ENCODE measurements at places on chromosomes 6 and 20.

DNA sequence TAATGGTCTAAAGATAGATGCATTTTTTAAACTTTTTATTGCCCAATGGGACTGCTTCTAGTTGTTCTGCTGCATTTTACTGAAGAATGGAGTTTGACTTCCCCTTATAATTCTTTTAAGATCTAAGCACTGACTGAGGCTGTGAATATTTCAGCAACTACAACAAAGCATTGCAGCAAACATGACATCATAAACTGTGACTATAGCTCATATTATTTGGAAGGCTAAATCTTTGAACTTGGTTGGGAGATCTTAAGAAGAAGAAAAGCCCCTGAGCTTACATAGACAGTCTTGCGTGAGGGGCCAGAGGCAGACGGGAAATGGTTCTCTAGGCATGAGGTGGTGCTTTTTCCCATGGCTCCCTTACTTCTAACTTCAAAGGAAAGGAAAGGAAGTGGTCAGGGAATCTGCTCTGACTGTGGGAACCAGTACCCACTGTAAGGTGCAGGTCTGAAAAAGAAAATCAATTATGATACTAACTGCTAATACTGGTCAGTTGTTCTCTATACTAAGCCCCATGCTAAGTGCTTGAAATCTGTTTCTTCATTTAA lies 14.8 kb downstream of the HEY2 start:
- DNase-seq = no peak

DNA sequence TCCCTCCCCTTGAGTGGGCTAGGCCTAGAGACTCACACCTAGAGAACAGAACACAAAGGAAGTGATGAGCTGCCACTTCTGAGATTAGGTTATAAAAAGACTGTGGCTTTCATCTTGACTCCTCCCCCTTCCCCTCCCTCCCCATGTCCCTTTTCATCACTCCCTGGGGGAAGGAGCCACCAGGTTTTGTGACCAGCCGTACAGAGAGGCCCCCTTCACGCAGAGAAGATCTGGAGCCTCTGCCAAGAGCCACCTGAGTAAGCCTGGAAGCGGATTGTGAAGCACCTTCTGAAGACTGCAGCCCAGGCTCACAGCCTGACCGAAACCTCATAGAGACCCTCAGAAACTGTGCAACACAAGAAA lies 118.4 kb upstream of the NXT1 start:
- DNase-seq = no peak

GRCh38 chr20:31739550-31739977 lies 474 bp downstream of the TPX2 start:
- no peak for DNase-seq

DNA sequence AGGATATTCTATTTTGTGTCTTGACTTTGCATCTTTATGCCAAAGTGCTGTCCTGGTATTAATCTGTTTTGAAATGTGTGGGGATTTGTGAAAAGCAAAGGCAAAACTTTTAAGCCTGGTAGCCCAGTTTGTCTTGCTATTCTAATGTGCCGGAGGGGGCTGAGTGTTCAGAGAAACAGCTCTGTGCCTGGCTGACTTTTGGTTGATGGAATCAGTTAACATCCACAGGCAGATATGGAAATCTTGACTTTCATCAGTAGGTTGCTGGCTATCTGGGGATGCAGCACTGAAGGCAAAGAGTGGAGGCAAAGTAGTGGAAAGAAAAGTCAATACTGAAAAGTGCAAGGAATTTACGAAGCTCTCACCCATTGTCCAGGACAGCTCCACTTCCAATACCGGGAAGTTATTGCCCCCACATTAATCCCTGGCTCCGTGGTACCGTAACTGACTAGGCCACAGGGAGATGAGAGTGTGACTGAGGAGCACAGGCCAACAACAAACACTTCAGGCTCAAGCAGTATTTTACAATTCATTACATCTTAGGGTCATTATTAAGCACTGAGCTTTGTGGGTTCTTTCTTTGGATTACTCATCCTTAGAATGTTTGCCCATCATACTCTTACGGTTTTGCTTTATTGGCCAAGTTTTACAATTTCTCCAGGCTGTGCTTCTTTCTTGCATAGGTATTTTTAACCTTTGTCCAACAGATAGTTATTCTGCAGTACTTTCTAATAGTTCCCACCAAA lies 164.6 kb downstream of the MTFR2 start:
- no peak for DNase-seq

DNA sequence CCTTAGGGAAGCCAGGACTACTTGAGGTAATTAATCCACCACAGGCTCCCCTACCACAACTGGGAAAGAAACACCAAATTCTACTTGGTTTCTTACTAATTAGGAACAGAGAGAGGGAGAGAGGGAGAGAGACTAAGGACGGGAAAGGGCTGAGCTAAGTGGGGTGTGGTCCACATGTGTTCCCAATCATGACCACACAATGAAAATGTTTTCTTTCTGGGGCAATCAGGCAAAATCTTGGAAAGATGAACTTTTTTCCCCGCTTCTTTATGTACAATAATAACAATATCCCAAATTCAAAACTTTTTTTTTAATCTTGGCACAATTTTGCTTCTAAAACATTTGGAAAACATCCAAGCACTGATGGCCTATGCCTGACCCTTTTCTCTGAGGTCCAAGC lies 734.4 kb downstream of the MAFB start:
- DNase-seq = no peak

GRCh38 chr20:6769903-6770785 lies 2.7 kb downstream of the BMP2 start:
- DNase-seq = no peak

DNA sequence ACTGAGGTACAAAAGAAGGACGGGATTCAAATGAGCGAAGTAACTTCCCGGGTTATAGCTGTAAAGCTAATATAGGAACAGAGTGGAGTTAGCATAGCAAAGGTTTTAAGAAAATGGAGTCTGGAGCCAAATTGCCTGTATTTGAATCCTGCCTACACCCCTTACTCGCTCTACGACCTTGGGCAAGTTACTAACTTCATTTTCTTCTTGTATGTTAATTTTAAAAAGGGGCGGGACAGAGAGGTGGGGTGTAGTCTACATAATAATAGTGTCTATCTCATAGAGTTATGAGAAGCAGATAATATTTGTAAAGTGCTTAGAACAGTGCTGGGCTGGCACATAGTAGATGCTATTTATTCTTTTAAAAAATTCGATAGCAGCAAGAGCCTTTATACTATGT lies 705 bp downstream of the ZSCAN23 start:
- DNase-seq = no peak

- DNase-seq = no peak
Observed at GRCh38 chr20:63545814-63546213, 1.7 kb downstream of the SRMS start.

- no peak for DNase-seq
Observed at GRCh38 chr6:139371421-139372203, 2.8 kb downstream of the CITED2 start.

DNA sequence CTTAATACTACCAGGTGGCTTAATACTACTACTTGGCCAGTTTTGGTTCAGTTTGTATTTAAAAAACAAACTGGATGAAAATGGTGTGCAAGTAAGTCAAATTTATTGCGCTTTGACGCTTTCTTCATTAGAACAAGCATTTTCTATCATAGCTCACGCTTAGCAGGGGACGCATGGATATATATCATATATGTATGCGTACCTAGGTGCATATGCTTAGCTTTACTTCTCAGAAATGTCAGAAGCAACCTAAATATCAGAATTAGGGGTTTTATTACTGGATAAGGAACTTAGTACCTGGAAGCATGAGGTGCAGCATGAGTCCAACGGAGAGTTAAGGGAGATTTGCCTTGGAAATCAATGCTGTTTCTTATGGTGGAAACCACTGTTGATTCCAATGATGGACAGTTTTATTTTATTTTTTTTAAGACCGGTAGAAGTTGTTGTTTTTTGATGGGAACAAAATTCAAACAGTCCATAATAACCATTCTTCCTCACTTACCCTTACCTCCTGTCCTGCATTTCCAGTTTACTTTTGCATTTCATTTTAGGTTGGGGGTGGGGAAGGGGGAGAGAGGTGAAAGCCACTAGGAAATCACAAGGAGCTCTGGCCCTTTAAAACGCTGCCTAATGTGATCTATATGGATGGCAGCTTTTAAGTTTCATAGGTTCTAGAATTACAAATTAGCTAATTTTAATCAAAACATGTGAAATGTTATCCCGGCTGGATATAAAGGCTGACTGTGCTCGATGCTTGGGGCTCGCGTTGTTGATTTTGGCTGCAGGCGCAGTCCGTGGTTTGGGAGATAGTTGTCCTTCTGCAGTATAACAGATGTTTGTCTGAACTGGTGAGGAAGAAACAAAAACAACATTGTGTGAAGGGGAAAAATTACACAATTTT lies 2.1 kb downstream of the SOBP start:
- no peak for DNase-seq

DNA sequence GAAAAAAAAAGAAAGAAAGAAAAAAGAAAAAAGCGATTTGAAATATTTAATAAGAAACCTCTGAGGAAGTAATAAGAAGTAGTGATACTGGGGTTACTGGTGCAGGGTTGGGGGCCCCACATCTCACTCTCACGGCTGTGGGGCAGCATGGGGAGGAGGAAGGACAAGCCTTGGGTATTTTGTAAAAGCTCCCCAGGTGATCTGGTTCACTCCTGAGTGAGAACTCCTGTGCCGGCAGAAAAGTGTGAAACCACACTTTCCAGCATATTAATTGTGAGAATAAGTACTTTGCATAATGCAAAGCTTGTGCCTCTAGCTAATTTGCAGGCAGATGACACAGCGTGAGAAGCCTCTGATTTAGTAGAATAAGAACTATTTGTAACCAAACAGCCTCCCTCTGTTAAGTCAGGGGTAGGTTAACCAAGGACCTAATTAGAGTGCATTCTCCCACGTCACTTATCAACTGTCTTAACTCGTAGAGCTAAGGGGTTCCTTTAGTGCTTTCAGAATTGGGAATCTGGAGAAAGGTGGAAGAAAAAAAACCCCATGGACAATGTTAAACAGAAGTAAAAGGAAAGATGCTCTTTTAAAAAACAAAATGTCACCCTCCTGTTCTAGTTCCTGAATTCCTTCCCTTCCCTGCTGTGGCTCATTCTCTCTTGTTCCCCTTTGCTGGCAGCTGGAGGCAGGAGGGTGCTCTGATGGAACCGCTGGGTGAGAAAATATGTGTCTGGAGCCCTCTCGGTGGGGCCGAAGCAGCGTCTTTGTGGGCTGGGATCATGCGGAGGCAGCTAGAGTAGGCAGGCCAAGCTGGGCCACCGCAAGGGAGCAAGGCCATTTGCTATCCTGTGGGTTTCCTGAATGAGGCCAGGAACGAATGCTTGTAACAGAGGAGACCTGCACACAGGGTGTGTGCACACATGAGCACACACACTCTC lies 108.7 kb downstream of the FYN start:
- DNase-seq = peak; percentile 78

- DNase-seq = no peak
Observed at GRCh38 chr20:18191306-18191705, 53.6 kb downstream of the KAT14 start.

DNA sequence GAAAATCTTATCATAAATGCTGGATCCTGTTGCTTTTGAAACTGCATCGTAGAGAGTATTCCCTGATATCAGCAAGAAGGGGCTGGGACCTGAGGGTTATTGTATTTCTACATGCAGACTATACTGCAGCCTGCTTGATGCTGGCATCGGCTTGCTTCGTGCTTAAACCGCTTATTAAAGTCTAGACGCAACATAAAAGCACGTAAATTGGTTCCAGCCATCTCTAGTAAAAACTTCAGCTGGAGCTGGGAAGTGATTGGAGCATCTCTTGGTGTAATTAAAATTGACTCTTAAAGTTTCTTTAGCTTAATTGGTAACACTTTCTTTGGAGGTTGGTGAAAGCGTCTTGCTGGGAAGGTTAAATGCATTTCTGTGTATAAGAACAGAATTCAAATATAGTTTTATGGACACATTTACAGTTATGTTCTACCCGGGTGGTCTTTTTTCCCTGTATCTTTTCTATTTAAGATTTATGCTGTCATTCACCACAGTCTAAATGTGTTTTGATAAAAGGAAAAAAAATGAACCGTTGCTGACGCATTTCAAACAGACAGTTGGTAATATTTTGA lies 139.0 kb upstream of the JAG1 start:
- DNase-seq = no peak

DNA sequence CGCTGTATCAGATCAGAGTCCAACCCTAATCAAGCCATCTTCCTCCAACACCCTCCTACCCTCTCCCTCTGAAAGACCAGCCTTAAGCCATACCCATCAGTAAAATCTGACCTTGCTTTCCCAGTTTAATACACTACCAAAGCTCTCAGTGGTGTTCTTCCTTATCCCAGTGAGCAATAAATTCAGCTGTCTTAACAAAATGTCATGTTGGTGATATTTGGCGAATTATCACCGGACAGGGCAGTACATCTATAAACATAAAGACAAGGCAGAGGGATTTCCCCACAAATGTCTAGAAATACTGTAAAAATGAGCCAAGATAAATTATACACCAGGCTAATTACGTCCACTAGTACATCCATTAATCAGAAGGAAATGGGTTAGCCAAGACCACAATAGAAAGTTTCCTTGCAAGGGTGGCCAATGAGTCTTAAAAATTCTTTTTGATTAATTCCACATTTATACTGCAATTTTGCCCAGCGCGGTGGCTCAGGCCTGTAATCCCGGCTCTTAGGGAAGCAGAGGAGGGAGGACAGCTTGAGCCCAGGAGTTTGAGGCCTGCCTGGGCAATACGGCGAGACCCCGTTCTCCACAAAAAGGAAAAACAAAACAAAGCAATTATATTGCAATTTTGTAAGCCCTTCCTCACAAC lies 905 bp downstream of the RARS2 start:
- DNase-seq = no peak

DNA sequence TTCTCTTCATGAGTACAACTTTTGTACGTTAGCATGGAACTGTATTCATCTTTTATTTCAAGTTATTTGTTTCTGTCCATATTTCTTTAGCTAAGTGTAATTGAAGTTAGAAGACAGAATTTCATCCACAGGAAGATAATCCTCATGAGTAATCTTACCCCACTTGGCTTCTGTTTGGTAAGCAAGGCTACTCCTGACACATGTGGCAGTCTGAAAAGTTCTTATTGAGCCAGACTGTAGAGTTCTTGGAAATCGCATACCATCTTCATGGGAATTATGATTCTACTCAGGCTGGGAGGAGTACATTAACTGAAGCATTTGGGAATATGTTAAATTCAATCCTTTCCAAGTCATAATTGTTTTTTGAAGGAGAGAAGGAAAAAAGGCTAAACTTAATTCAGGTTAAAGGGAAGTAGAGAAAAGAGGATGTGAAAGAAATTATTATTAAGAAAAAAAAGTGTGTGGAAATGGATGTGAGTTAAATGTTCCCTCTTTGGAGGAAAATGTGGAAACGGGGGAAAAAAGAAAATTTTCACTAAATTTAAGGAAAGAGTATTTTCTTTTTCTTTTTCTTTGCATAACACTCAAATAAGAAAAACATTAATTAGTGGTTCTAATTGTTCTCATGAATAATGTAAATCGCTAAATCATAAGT lies 41.5 kb upstream of the TENT5A start:
- DNase-seq = no peak

GRCh38 chr20:4787069-4787468 lies 65.4 kb downstream of the PRND start:
- no peak for DNase-seq

All from CD4-positive, alpha-beta T cell treated with Interleukin-10 for 1 hour (primary cell).